LHCN-M2 (cell line): ENCODE measurements at places on chromosomes 1 and 21. TPM values are rescaled to one million over a fixed set of nuclear protein-coding genes. Genes with fewer than 3 reads are reported as not detected.

The KPRP gene
- total RNA-seq = 0.13 TPM in 1 of 2 replicates, not detected in the other

The LPAR3 gene
- not detected in 2 replicates for total RNA-seq

The WDR77 gene
- 75.0 and 76.7 TPM in 2 replicates for total RNA-seq

The CDA gene
- total RNA-seq = not detected in 2 replicates

- no peak for DNase-seq
Measured at GRCh38 chr1:48472638-48473037, 634 bp upstream of the SPATA6 start.

- no peak for DNase-seq
Measured at GRCh38 chr21:17583898-17584297, 28.8 kb downstream of the BTG3 start.

DNA sequence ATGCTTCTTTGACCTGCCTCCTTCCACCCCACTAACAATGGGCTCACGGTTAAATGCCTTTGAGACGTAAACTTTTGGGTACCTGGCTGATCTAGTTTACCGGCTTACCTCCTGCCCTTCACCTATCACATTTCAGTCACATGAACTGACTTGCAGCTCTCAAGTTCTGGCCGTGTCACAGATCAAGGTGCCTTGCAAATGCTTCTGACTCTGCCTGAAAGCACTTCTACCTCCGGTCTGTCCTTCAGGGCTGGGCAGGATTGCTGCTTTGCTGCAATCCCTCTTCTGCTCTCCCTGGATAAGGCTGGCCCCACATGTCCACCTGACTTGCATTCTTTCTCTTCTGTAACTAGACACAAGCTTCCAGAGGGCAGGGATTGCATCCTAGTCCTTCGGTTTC is 69.0 kb downstream of the GRIK1 start:
- no peak for DNase-seq

- DNase-seq = no peak
Measured at GRCh38 chr21:32733990-32734613, 6.3 kb upstream of the SYNJ1 start.

DNA sequence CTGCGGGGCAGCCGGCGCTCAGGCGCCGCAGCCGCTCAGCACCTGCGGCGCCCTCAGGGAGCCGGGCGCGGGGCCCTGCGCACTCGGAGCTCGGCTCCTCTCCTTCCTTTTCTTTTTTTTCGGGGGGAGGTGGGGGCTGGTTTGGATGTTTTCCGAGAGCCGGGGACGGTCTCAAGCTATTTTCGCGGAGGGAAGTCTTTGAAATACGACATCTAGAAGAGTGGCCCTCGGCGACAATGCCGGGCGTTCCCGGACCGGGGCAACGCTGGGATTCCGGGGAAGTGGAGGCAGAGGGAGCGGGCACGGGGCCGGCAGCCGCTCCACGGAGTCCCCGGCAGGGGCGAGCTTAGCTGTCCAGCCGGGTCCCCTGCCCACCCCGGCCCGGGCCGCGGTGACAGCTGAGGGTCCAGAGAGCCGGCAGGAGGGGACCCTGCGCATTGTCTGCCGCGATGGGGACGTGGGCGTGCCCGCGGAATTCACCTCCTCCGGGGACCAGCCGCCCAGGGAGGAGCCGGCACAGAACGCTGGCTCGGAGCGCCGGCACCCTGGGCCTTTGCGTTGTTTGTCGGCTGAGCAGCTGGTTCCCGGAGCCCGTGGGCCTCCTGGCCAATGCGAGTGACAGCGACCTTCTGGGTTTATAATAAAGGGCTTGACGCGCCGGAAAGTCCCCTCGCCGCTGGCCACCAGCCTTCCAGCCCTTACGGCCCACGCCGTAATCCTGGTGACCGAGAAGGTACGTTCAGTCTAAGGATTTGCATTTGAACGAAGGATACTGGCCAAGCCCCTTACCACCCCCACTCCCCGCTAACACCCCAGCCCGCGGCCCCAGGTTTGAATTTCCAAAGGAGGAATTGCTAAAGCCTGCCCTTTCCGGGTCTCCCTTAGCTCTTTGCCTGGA is 582 bp downstream of the SLC37A1 start:
- DNase-seq = no peak

DNA sequence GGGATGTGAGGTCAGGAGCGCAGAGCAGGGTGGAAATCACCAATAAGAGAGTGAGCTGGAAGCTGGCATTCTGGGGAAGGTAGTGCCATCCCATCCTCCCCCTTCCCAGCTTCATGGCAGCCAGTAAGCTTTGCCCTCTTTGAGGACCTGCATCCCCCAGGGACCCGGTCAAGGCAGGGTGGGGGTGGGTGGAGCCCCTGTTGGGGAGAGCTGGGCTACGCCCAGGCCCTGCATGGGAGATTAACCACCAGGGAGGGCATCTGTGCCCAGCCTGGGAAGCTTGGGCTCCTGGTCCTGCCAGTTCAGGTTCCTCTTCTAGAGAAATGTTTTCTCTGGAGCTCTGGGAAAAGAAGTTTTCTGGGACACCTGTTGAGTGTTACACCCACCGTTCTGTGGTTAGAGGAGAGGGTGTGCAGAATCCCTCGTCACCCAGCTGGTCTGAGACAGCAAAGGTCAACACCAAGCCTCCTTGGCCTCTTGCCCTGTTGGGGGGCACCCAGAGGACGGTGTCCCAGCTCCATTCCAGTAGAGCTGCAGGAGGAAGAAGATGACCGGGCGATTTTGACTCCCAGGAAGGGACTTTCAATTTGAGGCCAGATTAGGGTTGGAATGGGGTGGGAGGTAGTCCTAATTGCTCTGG is 30.1 kb upstream of the TENT5C start:
- DNase-seq = no peak
